ENCODE measurements at places on chromosomes 2 and 18.

DNA sequence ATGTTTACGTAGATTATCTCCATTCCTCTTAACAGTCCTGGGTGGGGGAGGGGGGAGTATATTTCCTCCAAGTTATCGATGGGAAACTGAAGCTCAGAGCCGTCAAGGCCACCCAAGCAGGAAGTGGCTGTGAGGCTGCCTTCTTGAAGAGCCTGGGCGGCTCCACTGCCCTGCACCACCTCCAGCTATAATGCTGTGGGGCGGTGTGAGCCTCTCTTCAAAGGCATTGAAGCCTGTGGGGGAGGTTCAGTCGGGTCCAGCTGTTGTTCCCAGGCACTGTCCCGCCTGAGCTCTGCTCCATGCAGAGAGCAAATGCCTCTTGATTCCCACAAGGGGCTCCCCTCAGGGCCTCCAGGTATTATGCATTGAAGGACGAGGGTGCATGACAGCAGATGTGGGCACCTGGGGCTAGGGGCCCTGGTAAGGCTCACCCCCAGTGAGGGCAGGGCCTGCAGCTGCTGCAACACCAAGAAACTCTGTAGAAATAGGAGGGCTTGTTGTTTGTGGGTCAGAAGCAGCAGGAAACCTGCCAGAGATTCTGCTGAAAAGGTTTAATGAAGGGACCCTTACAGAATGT, 29.5 kb upstream of the LAPTM4A start:
- peaks cover 12% of the 10 kb centered on the region for H3K27me3 ChIP-seq
- no peaks in the 10 kb centered on the region for H3K4me1 ChIP-seq
- no peak for DNase-seq
- no peak overlapping the region for H3K27ac ChIP-seq

GRCh38 chr2:72990695-72991438, 73.5 kb downstream of the EMX1 start:
- H3K27me3 ChIP-seq, result no peaks in the 10 kb centered on the region
- H3K36me3 ChIP-seq, result no peaks in the 10 kb centered on the region
- no peak overlapping the region for H3K27ac ChIP-seq
- DNase-seq, result no peak
- H3K4me3 ChIP-seq, result no peak overlapping the region

DNA sequence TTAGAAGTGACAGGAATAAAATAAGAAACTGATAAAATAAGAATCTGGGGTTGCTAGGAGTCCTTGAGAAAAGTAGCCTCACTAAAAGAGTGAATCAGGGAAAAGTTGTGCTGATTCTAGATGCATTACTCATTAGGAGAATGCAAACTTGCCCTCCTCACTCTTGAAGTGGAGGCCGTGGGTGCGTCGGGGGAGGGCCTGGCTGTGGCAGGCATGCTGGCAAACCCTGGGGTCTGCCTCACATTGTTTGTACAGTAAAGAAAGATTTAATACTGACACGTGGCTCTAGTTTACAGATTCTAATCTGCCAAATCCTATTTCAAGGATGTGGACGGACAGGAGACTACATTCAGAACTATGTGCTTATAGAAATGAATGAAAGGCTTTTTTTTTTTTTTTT, 41.9 kb downstream of the TANC1 start:
- peaks cover 4% of the 10 kb centered on the region for H3K27me3 ChIP-seq
- H3K27ac ChIP-seq, result no peak overlapping the region
- no peak for DNase-seq

DNA sequence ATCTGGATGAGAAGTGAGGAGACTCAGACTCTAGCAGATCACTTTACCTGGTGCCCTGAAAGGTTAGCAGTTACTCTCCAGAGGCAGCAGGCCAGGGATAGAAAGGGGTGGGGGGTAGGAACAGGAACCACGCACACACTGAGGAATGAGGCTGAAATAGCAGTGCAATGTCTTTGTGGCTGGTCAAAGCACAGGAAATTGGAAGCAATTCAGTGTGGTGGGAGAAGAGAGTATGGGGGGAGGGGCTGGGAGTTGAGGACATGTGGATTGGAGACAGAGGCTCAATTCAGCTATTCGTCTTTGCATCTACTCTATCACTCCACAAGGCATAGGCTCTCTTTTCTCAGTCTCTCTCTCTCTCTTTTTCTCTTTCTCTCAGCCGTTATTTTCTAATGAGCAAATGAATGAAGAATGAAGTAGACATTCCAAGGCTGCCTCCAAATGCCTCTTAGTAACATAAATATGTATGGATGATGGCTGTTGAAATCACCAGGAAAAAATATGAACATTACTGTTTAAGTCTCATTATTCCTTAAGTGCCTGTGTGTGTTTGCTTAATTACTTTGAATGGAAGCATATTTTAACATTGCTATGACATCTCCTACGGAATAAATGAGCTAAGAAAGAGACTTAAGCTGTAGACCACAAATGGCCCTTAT, 979.4 kb downstream of the TSN start:
- H3K27me3 ChIP-seq, result no peaks in the 10 kb centered on the region
- H3K27ac ChIP-seq, result no peak overlapping the region
- H3K36me3 ChIP-seq, result no peaks in the 10 kb centered on the region
- no peak overlapping the region for H3K4me3 ChIP-seq
- no peak for DNase-seq

DNA sequence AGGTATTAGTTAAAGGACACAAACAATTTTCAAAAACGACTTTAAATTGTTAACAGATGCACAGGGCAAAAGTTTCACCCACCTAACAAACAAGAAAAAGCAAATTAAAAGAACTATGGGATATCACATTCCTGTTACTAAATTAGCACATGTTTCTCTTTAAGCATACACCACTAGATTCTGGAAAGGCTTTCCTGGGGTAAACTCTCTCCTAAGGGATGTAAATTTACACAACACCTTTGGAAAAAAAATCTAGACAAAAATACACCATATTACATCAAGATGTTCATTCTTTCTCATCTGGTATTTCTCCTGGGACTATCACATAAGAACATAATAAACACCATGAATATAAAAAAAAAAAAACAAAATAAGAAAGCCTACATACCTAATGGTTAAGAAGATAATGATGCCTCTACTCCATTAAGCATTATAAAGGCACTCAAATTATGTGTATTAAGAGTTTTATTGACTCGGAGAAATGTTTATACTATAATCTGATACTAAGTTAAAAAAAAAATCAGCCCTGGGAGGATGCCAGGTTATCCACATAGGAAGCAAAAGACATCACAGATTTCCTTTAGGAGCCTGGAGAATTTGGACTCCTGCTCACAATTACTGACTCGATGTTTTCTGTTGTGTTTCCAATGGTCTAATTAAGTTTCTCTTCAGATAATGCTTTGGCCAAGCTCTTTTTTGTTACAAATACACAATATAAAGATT, 82.8 kb upstream of the AFF3 start:
- peaks cover 22% of the 10 kb centered on the region for H3K27me3 ChIP-seq
- no peak for DNase-seq
- no peak overlapping the region for H3K4me3 ChIP-seq
- no peaks in the 10 kb centered on the region for H3K36me3 ChIP-seq
- no peaks in the 10 kb centered on the region for H3K4me1 ChIP-seq

- H3K27ac ChIP-seq, result no peak overlapping the region
- no peak for DNase-seq
These were observed 1091.2 kb upstream of the LRRTM1 start for GRCh38 chr2:81395746-81396145.

DNA sequence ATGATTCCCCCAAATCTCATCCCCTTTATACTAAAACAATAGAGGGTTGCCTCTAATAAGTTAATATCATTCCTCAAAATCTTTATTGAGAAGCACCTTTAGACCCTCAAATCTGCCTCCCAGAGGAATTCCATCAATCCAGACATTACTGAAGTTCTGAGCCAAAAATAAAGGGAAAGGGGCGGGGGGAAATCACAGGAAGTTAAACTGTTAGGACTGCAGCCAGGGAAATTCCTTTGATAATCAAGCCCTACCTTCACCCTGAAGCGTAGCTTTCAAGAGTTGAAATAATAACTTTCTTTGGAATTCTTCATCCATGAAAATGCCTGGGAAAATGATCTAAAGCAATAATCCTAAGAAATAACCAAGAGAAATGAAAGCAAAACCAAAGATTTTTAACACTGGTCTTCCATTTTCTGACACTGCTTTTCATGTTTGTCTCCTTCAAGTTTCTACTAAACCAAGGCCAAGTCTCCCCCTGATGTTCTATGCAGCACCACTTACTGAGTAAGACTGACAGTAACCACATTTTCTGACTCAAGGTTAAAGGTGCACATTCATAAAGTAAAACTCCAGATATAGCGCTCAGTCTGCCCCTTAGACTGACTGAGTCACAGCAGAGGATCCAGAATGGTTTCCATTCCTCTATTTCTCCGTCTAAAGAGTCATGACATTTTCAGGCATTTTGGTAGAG, 78.2 kb downstream of the TCF4 start:
- no peaks in the 10 kb centered on the region for H3K36me3 ChIP-seq
- H3K27me3 ChIP-seq, result no peaks in the 10 kb centered on the region
- no peaks in the 10 kb centered on the region for H3K4me1 ChIP-seq
- no peak overlapping the region for H3K4me3 ChIP-seq
- no peak for DNase-seq

DNA sequence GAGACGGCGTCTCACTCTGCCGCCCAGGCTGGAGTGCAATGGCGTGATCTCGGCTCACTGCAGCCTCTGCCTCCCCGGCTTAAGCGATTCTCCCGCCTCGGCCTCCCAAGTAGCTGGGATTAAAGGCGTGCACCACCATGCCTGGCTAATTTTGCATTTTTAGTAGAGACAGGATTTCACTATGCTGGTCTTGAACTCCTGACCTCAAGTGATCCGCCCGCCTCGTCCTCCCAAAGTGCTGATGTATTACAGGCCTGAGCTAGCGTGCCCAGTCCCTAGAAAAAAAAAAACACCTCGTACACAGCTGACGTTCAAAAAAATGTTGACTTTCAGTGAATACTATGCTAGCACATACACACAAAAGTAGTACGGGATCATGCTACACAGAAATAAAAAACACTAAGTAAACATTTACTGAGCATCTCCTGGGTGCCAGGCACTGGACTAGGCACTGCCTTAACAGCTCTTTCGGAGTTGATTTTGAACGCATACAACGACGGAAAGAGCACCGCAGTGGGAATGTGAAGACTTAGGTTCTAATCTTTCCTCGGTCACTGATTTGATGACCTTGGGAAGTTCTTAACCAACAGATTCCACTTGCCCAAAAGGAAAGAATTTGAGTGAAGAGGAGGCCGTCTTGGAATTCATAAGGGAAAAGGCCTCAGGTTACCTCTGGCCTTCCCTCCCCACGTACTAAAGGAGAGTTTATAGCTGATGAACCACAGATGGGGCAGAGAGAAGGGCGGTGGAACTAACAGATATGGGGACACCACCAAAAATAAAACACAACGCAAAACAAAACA, 1.1 kb downstream of the DNAJC27 start:
- H3K4me3 ChIP-seq, result peak overlapping the region; percentile 97
- H3K27me3 ChIP-seq, result peaks cover 9% of the 10 kb centered on the region
- no peak for DNase-seq
- peaks cover 36% of the 10 kb centered on the region for H3K4me1 ChIP-seq

DNA sequence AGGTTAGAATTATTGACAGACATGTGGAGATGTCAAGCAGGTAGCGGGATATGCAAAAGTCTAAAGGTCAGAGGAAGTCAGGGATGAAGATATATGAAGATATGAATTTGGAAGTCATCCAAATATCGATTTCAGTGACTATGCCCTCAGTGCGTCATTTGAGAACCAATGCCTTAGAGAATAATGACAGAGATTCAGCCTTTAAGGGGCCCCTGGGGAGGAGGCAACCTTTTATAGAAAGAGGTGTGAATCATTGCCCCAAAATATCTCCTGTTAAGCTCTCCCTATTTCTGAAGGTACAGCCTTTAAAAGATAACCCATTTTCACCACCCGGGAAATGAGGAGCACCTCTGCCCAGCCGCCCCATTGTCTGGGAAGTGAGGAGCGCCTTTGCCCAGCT, 223.4 kb downstream of the NCKAP5 start:
- no peak for DNase-seq
- no peaks in the 10 kb centered on the region for H3K27me3 ChIP-seq
- no peak overlapping the region for H3K4me3 ChIP-seq
- H3K27ac ChIP-seq, result no peak overlapping the region
- no peaks in the 10 kb centered on the region for H3K4me1 ChIP-seq

- H3K36me3 ChIP-seq, result no peaks in the 10 kb centered on the region
- peaks cover 44% of the 10 kb centered on the region for H3K4me1 ChIP-seq
- no peak overlapping the region for H3K4me3 ChIP-seq
- DNase-seq, result no peak
- peak overlapping the region; percentile 46 for H3K27ac ChIP-seq
These were observed 91.4 kb downstream of the ALPK2 start for GRCh38 chr18:58537272-58538038.

GRCh38 chr2:15142069-15142689, 419.0 kb downstream of the NBAS start:
- peak overlapping the region; percentile 54 for H3K4me3 ChIP-seq
- H3K27me3 ChIP-seq, result no peaks in the 10 kb centered on the region
- peak overlapping the region; percentile 92 for H3K27ac ChIP-seq
- H3K36me3 ChIP-seq, result peaks cover 3% of the 10 kb centered on the region

- peaks cover 36% of the 10 kb centered on the region for H3K27me3 ChIP-seq
- no peak overlapping the region for H3K27ac ChIP-seq
- no peak for DNase-seq
- H3K4me3 ChIP-seq, result no peak overlapping the region
- H3K36me3 ChIP-seq, result no peaks in the 10 kb centered on the region
- no peaks in the 10 kb centered on the region for H3K4me1 ChIP-seq
These were observed 211.0 kb upstream of the SIX2 start for GRCh38 chr2:45220227-45220626.

DNA sequence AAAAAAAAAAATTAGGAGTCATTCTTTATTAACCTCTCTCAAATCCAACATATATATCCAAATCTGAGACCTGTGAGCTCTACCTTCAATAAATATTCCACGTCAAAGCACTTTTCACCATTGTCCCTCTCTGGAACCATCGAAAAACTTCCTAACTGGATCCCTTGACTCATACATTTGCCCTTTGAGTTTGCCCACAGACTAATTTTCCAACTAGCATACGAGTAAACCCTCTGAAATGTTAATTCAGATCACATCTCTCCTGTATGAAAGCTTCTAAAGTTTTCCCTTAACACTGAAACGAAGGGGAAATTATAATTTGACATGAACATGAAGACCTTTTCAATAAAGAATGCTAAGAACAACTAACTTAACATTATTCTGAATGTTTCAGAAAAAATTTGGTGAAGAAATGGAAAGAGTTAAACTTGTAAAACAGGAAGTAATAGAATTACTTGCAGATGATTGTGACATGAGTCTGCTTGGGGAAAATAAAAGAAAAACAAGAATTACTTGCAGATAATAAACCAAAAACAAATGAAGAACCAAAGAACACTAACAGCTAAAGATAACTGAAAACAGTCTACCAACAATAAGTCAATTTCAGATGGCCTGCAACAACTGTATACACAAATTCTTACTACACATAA, 110.6 kb downstream of the C2orf74 start:
- H3K27ac ChIP-seq, result no peak overlapping the region
- H3K4me1 ChIP-seq, result no peaks in the 10 kb centered on the region
- no peak overlapping the region for H3K4me3 ChIP-seq
- no peaks in the 10 kb centered on the region for H3K27me3 ChIP-seq

Data from activated naive CD4-positive, alpha-beta T cell treated with anti-CD3 and anti-CD28 coated beads, Interleukin-2, amount 10 ng/mL, durations not matched to agents 7 days and 5 days (primary cell).